ENCODE measurements at places on chromosomes 12 and 14.
A peak's percentile ranks its signal among the peaks of the same experiment; 100 is the strongest.

- DNase-seq = no peak
Observed at GRCh38 chr14:20846560-20846959, 43.9 kb upstream of the RNASE1 start.

DNA sequence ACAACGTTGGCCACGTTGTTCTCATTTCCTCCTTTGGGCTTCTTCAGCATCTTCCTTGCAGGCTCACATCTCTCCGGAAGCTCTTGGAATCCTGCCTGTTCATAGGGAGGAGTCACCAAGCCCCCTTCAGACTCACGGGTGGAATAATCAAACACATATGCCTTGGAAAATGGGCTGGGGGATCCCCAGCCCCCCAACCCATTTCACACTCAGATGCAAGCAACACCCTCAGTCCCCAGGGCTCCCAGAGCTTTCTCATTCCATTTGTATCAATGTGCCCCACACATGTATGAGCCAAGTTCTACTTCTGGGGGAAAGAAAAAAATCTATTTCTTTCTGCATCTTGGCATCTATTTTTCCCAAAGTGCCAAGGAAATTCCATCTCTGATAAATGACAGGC, 33.1 kb downstream of the WSCD2 start:
- DNase-seq = no peak

DNA sequence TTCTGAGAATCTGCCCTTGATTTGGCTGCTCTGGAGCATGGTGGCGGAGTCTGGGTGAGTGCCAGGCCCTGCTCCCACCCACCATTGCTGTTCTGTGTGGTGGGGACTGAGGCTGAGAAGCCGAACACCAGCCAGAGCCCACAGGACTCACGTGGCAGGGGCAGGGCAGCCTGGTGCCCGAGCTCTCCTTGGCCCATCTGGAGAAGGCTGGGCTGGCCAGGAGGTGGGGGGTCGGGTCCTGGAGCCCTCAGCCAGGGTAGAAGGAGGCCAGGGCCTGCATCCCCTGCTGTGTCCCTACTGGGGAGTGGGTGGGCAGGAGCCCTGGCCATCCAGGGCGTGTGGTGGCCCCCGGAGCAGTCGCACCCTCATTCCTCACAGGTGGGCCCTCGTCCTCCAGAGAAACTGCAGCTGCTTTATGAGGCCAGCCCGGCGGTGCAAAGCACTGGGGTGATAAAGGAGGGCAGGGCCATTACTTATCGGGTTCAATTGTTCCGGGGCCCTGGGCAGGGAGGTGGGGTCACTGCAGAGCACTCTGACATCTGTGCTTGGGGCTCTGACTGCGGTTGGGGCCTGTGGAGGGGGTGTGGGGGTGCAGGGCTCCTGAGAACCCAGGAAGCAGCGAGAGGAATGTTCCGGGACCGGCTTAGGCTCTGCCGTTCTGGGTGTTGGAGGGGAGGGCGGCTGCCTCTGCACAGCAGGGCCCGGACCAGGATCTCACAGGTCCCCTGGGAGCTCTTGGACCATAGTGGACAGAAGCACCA, 217.5 kb upstream of the C14orf180 start:
- DNase-seq = no peak

DNA sequence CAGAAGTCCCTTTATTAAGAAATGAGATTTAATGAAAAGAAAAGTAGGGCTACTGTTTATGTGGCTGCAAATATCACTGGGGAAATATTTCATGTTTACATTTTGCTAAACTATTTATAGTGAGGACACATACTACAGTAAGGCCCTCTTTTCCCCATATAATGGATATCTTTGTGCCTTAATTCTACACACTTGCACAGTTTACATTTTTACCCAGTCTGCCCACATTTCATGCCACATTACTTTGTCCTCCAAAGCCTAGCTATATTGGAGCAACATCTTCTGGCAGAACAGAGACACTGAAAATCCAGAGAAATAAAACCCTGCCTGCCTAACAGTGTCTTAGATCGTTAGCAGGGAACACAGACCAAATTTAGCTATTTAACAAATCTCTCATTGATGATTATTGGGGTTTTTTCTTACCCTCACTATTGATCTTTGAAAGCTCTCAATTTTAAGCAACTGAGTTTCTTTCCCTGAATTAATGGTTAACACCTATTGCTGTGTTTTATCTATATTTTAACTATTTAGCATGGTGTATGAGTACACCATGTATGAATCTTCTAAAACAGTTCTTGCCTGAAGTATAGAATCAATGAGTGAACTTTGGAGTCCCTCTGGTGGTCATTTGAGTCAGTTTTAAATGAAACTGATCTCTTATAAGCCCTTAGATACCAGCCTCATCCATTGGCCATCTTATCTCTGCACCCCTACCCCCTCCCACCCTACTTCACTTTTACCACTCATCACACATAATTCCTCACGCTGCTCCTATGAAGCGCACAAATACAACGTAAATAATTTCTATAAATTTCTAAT, 170.2 kb downstream of the BCAT1 start:
- peak; percentile 7 for DNase-seq

GRCh38 chr12:14157088-14157747, 175.8 kb upstream of the GRIN2B start:
- no peak for DNase-seq

GRCh38 chr12:29945904-29946303, 162.2 kb upstream of the TMTC1 start:
- DNase-seq = no peak

DNA sequence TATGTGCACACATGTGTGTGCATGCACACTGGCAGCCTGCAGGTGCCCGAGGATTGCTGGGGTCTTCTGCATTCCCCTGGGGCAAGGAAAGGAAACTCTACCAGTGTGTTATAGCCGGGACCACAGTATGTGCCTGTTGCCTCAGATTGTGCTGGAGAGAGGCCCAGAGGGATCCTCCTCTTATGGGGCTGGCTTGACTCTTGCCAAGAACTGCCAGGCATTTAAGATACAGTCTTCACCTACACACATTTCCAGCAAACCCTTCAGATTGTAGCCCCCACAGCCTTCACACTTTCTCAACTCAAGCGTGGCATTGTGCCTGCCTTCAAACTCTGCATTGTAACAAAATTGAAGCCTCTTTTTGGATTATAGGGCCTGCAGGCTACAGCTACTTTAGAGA, 176.7 kb upstream of the DYRK2 start:
- DNase-seq = no peak

DNA sequence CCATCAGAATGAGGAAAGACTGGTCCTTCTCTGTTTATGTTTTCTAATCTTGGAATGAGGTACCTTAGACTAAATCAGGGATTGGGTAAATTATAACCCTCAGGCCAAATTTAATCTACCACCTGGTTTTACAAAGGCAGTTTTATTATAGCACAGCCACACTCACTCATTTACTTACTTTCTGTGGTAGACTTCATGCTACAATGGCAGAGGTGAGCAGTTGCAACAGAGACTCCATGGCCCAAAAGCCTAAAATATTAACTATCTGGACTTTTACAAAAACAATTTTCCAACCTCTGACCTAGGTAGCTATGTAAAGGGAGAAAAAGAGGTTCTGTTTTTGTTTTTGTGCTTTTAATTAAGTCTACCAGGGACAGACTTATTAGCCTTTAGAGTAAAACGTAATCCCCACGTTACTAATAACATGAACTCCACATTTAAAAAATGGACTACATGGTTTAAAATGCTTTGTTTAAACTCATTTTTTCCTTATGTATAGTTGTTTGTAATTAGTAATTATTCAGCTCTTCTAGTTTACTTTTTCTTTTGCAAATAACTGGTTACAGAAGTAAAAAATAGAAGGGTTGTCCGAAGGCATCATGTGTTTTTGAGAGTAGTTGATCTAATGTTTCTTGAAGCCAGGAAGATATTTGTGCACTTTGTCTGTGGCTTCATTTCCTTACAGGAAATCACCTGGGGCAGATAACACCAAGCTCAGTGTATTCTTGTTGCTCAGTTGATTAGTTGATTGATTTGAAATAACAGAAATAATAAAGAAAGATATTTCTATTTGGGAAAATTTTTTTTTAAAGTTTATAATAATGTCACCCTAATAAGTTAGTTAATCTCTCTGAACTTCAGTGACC, 57.6 kb upstream of the ATP2B1 start:
- no peak for DNase-seq

DNA sequence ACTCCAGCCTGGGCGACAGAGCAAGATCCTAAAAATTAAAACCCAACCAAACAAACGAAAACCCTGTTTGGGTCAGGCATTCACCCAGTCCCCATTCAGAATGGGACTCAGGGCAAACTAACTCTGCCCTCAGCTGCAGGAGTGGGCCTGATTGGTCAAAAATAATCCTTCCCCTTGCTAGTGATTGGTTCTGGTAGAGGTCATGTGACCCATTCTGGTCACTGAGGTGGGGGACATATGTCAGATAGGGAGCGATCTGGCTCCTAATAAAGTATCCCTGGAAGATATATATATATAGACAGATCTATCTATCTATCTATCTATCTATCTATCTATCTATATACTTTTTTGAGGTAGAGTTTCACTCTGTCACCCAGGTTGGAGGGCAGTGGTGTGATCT, 29.5 kb upstream of the MED13L start:
- DNase-seq = no peak

- no peak for DNase-seq
Observed at GRCh38 chr14:68658029-68658509, 134.8 kb downstream of the ZFP36L1 start.

DNA sequence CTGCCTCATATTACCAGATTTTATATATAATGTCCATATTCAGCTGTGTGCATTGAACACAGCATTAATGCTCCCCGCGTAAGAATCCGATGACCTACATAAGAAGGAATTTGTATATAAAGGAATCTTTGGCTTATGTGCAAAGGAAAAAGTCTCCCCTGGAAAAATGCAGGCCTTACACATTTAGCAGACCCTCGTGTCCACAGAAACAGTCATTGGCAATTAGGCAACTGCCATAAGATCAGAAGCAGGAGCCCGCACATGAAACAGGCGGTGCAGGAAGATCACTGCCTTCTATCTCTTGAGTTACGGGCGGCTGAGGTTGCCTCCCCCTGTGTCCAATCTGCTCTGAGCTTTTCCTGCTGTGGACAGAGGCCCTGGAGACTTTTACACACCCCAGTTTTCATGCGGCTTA, 63.2 kb upstream of the RFX4 start:
- DNase-seq = peak; percentile 11

- no peak for DNase-seq
Observed at GRCh38 chr12:47745485-47746041, 13.1 kb downstream of the RAPGEF3 start.

- DNase-seq = peak; percentile 93
Observed at GRCh38 chr14:52031781-52032180, 37.1 kb downstream of the NID2 start.

- no peak for DNase-seq
Observed at GRCh38 chr12:28618772-28619171, 428.5 kb downstream of the CCDC91 start.

GRCh38 chr14:97602438-97603117, 805.4 kb downstream of the VRK1 start:
- DNase-seq = no peak

GRCh38 chr14:52538623-52539022, 13.7 kb downstream of the TXNDC16 start:
- no peak for DNase-seq

GRCh38 chr12:62006076-62006732, 254.0 kb upstream of the USP15 start:
- peak; percentile 49 for DNase-seq

Data from AG08395 (cell line).